ENCODE measurements at places on chromosomes 5 and 9.
A peak's percentile ranks its signal among the peaks of the same experiment; 100 is the strongest.

DNA sequence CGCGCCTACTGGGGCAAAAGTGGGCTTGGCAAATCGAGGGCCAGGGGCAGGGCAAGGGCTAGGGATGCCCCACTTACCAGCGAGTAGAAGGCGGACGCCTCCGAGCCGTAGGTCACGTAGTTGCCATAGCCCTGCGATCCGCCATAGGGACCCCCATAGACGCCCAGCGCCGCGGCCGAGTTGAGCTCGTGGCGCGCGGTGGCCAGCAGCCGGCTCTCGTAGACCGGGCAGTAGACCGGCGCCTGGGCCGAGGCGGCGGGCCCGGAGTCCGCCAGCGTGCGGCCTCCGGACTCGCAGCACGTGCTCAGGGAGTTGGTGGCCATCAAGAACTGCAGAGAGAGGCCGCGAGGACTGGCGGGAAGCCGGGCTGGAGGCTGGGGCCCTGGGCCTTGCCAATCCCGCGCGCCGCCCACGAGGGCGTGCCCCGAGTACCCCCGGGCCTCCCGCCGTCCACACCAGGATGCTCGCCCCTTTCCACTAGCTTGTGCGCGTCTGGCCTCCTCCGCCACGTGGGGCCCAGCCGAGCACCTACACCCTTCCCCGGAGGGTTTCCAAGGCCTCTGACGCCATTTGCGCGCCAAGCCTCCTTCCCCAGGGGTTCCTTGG lies 891 bp downstream of the IRX4 start:
- no peak for DNase-seq

DNA sequence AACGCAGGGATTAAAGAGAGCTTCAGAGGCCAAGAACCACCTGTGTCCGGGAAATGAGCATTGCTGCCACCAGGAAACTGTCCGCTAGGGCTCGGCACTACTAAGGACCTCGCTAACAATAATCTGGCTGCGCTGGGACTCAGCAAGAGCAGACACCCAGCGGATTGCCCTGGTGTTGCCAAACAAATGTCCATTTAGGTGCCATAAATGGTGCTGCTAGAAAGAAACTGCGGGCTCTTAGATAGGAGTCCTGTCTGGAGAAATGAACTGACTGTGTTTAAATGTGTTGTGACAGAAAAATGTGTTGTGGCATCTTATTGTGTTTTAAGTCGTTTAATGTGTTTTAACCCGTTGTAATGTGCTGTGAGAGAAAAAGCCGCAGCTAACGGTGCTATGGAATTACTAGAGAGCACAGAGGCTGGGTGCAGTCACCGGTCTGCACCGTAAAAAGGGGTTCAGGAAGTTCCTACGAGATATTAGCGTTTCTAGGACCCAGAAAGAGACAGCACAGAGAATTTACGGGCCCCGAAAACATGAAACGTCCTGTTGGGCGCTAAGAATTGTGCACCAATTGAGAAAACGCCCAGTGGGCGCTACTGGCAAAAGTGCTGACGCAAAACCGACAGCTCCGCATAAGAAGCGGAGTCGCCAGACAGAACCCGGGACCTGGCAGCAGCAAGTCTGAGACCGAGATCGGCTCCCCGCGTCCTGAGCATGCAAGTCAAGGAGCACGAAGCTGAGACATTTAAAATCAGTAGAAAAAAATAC lies 90.6 kb downstream of the ANXA2R start:
- DNase-seq, result no peak

DNA sequence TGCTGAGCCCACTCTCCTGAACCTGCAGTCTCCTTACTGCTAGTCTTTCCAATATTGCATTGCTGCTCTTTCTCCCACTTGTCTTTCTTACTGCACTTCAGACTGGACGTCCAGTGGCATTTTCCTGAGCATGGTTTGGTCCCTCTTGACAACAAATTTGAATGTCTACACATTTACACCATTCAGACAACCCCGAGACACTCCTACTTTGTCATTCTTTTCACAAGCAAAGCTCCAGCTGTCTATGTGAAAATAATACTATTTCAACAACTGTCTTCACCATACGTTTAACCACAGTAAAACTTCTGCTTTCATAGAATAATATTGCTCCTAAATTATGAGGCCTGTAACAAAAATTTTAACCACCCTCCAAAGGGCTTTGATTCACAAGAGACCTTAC lies 10.4 kb upstream of the APTX start:
- DNase-seq, result no peak

DNA sequence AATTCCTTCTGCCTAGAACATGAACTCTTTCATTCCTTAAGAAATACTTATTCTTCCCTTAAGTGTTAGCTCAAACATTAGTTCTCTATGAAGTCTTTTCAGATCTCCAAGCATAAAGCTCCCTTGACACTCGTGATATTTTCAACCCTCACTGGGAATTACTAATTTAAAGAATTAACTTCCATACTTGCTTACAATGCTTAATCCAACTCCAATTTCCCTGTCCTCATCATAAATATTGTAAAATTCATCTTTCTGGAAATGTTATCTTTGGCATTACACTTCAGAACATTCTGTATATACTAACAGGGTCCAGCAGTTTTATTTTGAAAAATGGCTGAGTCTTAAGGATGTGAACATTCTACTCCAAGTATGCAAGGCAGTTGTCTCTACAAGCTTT lies 7.2 kb downstream of the STARD4 start:
- DNase-seq, result no peak

- no peak for DNase-seq
Observed at GRCh38 chr5:134793111-134793510, 34.5 kb downstream of the DDX46 start.

DNA sequence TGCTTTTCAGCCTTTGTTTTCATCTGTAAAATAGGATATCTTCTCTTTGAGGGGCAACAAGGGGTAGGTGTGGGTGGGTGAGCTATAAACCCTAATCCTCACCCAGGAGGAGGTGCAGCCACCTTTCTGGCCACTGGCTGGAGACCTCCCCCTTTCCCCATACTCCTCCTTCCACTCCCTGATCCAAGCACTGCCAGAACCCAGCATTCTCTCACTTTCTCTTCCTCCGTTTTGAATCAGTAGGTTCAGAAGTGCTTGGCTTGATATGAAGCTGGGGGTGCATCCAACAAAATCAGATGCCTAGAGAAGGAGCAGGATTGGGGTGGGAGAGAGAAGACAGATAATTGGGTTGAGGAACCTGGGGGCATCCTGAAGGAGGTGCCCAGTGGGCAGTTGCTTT lies 6.8 kb upstream of the NSD1 start:
- no peak for DNase-seq

DNA sequence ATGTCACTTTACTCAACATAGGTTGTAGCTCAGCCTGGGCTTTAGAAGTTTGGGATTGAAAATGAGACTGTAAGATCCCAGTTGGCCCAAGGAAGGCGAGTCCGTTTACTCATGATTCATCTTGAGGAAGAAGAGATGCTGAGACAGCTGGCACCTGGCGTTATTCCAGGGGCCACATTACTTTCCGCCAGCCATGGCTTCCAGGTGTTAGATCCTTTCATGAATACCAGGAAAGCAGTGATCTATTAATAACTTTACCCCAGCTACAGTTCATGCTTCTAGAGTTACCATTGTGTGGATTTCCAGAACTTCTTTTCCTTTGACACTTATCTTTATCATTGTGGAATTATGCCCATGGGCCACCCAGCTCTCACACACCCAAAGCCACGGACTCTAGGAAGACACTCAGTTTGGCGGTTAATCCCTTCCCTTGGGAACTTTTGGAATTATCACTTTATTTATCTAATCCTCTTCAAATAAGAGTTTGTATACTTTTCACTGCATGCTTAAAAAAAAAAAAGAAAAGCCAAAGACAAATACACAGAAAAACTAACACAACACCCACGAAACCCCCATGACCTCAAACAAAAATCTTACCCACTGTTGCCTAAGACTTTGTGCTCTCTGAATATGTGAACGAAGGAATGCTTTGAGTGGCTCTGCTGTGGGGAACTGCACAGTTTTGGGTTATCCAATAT lies 26.9 kb downstream of the RAI14 start:
- no peak for DNase-seq

- DNase-seq, result no peak
Observed at GRCh38 chr5:137263371-137264005, 235.6 kb downstream of the SPOCK1 start.

GRCh38 chr9:77016526-77017504 lies 2.6 kb upstream of the FOXB2 start:
- no peak for DNase-seq

GRCh38 chr9:32565967-32566366 lies 7.0 kb downstream of the NDUFB6 start:
- DNase-seq, result no peak

DNA sequence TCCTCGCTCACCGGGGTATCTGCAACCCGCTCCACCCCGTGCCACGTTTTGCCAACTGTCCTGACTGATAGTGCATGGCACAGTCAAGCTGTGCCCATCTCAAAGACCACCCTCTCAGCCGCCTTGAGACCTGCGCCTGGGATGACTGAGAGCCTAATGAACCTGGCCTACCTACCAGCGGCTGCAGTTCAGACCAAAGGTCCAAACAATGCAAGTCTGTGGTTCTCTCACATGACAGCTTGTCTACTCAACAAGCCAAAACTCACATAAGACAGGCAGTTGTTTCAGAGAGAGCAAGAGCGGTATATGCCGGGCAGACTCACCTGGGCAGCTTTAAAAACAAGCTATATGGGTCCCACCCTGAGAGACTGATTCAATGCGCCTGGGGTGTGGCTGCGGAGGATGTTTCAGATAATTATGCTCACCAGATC lies 70.5 kb downstream of the EPB41L4B start:
- no peak for DNase-seq

DNA sequence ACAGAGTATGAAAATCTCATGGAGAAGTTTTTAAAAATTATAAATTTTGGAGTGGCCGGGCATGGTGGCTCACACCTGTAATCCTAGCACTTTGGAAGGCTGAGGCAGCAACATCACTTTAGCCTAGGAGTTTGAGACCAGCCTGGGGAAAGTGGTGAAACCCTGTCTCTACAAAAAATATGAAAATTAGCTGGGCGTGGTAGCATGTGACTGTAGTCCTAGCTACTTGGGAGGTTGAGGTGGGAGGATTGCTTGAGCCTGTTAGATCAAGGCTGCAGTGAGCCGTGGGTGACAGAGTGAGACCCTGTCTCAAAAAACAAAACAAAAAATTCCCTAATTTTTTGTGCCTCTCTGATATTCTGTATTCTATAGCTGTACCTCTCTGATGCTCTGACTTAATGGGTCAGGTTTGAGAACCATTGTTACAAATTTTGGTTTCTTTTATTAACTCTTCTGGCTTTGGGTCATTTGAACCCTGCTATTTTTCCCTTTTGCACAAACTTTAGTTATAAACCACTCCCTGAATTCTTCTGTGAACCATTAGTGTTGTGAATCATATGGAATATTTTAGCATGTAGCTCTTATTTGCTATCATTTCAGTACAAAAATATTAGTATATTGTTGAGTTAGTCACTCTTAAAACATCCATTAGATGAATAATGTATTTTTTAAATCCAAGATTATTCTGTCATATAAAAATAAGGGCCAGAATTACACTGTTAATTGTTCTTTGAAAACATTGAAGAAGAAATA lies 51.0 kb downstream of the FER start:
- DNase-seq, result no peak

DNA sequence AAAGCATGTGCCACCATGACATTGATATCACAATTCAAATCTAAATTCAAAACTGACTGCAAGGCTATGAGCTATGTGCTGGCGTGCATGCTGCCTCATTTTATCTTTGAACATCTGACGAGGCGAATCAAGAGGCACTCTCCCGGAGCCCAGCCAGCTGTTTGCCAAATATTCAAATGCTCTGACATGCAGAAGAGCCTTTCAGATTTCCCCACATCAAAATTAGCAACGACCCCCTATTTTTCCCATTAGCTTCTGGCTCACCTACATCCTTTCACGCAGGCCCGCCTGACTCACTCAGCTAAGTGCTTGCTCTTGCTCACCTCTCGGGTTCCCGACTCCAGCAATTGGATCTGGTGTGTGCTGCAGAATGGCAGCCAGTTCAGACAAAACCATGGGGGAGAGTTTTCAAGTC lies 159.0 kb downstream of the NR2F1-AS1 start:
- no peak for DNase-seq

- DNase-seq, result no peak
Observed at GRCh38 chr5:61507232-61507631, 175.2 kb downstream of the ZSWIM6 start.

DNA sequence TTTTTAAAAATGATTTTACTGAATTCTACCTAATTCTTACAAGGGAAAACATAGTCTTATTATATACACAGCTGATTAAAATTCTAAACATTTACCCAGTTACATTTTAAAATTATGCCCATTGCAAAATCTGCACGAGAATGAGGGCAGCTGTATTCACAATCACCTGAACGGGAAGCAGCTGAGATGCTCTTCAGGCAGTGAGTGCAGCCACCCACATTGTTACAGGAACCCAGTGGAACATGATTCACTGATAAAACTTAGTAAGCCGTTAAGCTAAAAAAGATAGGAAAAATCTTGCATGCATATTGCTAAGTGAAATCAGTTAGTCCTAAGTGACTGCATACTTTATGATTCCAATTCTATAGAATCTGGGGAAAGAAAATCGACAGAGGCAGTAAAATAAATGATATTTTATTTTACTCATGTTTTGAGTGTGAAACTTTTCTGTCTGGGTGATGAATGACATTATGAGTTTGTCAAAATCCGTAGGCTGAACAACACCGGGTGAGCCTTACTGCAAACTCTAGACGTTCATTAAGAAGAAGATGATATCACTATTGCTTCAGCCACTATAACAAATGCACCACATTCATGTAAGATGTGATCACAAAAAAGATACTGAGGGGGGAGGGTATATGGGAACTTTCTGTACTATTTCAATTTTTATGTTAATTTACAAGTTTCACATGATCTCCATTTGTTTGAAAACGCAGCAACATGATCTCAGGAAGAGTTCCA lies 39.1 kb upstream of the FLT4 start:
- no peak for DNase-seq

GRCh38 chr5:83473346-83474160 lies 2.0 kb downstream of the VCAN start:
- peak; percentile 53 for DNase-seq

- no peak for DNase-seq
Observed at GRCh38 chr9:95147452-95148207, 169.9 kb downstream of the FANCC start.

DNA sequence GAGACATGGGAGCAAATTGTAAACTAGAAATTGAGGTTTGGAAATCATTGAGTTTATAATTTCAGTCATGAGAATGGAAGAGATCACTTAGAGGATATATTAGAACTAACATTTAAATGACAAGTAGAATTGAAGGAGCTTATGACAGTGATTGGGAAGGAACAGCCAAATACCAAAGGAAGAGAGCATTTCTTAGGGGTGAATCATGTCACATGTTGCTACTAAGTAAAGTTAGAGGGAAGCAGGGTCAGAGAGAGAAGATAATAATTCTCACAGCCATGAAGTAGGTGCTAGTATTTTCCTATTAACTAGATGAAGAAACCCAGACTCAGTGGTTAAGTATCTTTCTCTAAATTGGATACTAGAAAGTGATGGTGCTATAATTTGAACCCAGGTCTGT lies 59.3 kb downstream of the COMMD10 start:
- no peak for DNase-seq

- no peak for DNase-seq
Observed at GRCh38 chr5:112929336-112930081, 7.5 kb upstream of the REEP5 start.
